ENCODE measurements at places on chromosomes 11 and 22.

GRCh38 chr11:8011981-8012444 lies 24.9 kb downstream of the EIF3F start:
- no peak for DNase-seq

GRCh38 chr11:12195768-12196167 lies 85.4 kb downstream of the MICAL2 start:
- no peak for DNase-seq

GRCh38 chr11:112611771-112612170 lies 349.4 kb upstream of the NCAM1 start:
- no peak for DNase-seq

- DNase-seq: no peak
Measured at GRCh38 chr11:65891219-65892136, 1.0 kb downstream of the CCDC85B start.

DNA sequence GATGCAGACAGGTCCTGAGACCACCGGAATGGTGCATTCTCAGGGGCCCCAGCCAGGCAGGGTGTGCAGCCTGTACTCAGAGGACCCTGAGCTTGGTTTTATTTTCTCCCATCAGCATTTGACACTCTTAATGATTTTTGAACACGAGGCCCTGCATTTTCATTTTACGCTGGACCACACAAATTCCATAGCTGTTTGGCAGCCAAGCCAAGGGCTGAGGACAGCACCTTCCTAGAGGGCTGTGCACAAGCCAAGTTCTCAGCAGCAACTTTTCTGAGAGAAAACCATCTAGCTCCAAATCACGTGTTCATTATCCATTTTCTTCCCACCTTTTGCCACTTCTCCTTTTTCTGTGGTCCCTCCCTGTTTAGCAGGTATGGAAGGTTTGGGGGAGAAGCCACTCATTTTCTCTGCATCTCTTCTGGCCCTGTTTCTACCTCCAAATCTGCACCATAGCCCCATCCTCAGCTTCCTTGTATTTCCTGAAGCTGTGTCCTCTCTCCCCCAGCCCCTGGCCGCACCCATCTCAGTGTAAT lies 60.4 kb downstream of the TRAF6 start:
- DNase-seq: no peak

DNA sequence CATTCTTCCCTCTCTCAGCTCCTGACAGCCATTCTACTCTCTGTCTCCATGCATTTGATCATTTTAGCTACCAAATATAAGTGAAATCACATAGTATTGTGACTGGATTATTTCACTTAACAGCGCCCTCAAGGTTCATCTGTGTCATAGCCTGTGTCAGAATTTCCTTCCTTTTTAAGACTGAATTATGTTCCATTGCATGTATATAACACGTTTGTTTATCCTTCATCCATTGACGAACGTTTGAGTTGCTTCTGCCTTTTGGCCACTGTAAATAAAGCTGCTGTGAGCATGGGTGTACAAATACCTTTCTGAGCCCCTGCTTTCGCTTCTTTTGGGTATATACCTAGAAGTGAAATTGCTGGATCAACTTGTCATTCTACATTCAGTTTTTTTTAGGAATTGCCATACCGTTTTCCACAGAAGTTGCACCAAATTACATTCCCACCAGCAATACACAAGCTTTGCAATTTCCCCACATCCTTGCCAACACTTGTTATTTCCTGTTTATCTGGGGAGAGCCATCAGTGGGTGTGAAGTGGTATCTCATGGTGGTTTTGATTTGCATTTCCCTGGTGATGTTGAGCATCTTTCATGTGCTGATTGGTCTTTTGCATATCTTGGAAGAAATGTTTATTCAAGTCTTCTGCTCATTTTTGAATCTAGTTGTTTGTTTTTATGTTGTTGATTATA lies 17.5 kb downstream of the GLB1L2 start:
- no peak for DNase-seq

DNA sequence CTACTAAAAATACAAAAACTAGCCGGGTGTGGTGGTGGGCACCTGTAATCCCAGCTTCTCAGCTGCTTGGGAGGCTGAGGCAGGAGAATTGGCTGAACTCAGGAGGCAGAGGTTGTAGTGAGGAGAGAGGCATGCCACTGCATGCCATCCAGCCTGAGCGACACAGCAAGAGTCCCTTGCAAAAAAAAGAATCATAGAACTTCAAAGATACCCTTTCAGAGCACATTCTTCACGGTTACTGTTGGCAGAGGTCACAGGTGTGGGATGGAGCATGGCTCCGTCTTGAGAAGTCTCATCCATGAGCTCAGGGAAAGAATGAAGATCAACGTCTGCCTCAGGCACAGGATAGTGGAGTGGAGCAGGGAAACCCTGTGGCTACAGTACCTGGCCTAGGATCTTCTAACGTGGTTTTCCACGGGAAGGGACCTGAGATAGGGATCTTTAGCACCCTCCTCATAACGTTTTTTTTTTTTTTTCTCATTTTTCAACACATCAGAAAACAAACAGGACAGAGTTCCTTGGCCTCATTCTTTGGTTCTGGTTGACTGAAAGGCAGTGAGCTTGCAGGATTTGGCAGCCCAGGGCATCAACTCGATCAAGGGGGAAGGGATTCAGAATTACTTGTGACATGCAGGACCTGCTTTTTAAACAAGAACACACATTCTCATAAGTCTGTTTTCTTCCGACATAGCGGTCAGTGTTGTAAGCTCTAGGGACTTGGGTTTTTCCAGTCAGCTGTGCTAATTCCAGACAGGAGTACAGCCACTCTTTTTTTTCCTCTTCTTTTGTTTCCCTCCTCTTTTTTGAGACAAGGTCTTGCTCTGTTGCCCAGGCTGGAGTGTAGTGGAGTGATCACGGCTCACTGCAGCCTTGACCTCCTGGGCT lies 22.8 kb downstream of the F2 start:
- no peak for DNase-seq

DNA sequence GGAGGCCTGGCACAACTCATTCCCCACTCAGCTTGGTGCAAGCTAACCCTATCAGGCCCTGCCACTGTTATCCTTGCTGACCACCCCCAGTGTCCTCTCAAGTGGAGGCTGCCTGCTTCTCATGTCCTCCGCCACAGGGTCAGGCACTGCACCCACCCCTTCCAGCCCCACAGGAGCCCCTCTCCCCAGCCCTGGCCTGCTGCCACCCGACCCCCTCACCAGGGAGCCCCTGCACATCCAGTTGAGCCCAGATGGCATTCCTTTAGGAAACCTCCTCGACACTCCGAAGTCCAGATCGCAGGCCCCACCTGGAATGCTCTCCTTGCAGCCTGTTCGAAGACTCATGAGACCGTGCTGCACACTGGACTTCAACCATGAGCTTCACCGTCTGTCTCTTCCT lies 28.0 kb upstream of the IL17RA start:
- no peak for DNase-seq

DNA sequence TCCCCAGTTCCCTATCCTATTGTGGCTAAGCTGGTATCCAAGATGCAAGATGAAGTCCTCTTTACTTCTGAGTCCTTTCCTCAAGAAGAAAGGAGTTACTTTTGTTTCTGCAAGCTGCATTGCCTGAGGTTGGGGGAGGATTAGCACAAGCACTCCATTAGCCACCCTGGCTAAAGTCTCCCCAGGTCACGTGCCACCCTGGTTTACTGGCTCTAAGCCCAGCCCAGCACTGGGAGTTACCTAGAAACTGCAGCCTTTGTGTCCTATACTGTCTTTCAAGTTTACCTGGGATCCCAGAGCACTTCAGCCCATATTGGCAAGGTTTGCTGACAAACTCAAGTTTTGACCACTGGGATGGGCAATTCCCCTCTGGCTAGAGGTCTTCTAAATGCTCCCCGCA lies 78.4 kb upstream of the DBX1 start:
- DNase-seq: no peak

DNA sequence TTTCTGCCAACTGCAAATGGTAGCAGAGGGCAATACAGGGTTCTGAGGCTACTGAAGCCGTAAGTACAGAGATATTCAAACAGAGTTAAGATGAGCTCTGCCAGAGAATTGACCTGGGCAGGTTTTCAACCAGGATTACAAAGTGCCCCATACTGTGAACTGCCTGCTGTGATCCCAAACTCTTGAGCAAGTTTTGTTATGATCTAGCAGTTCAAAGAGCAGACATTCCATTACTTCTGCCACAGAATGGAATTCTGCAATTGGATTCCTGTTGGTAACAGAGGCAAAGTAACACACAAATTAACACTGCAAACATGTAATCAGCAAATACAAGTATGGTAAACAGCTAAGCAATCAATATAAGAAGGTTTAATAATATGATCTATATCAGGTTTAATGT lies 31.2 kb downstream of the ALG9 start:
- no peak for DNase-seq

DNA sequence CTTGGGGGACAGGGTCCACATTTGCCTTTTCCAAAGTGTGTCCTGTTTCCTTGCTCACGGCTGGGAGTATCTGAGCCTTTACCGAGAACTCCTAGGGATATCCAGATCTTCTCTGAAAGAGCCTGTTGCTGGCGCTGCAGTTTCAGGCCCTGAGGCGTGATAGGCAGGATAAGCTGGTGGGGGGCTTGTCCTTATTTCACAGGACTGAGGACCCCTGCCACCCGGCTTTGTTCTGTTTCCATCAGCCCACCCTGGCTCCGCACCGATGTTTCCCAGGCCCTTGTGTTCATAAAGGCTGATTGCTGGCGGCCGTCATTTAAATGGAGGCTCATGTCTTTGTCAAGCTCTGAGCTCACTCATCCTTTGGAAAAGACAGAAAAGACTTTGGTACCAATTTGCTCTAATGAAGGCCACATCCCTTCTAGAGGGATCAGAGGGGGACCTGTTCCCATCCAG lies 9.4 kb upstream of the NPTXR start:
- no peak for DNase-seq

DNA sequence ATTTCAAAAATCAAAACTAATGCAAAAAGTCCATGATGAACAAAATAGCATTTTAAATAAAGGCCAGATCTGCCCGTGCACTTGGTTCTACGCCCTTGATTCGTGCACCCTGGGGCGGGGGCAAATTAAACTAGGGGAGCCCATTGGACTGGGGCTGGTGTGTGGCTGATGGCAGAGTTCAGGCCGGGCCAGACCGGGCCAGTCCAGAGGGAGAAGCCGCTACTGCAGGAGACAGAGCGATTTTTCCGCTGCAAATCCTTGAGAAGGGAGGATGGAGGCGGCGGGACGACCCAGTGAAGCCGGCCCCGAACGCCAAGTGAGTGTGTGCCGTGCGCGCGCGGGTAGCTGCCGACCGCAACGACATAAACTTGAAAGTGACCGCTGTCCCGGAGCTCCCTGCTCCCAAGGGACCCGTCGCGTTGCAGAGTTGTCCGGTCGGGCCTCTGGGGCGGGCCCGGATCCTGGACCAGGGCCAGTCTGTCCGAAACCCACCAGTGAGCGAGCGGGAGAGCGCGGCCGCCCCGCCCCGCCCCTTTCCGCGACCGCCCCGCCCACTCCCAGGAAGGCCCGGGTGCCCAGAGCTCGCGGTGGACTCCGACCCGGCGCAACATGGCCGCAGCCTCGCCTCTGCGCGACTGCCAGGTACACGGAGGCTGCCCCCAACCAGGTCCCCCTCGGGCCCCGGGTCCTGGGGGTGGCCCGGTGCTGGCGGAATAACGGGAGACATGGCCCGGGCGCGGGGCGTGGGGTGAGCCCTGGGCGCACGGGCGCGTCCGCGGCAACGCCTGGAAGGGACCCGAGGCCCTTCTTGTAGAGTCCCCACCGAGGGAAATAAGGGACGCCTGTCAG lies at the start of gene TTC38:
Gene TTC38, plus strand, starts transcription at position 578 of the 849 bp plus-strand sequence. Its CDS starts 32 bp downstream, at position 610.
- peak; percentile 26 for DNase-seq

- DNase-seq: no peak
Measured at GRCh38 chr11:123268156-123268555, 73.1 kb upstream of the CLMP start.

- DNase-seq: no peak
Measured at GRCh38 chr22:30665786-30666185, 1.9 kb downstream of the DUSP18 start.

DNA sequence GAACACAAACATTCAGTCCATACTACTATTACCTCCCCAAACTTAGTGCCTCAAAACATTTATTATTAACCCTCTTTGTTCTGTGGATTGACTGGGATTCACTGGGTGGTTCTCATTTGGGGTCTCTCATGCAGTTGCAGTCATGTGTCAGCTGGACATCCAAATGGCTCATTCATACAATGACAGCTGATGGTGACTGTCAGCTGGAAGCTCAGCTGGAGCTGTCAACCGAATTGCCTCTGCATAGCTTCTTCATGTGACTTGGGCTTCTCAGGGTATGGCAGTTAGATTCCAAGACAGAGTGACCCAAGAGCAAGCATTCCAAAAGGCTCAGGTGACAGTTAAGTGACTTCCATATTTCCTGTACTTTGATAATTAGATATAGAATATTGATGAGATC lies 85.2 kb downstream of the CCDC34 start:
- DNase-seq: no peak

GRCh38 chr11:10041748-10042446 lies 252.1 kb downstream of the SBF2 start:
- DNase-seq: no peak

- no peak for DNase-seq
Measured at GRCh38 chr22:49551897-49552614, 275.6 kb downstream of the BRD1 start.

GRCh38 chr11:75931124-75931523 lies 116.1 kb downstream of the UVRAG start:
- DNase-seq: no peak

- DNase-seq: no peak
Measured at GRCh38 chr11:21658654-21659193, 534.2 kb upstream of the ANO5 start.

DNA sequence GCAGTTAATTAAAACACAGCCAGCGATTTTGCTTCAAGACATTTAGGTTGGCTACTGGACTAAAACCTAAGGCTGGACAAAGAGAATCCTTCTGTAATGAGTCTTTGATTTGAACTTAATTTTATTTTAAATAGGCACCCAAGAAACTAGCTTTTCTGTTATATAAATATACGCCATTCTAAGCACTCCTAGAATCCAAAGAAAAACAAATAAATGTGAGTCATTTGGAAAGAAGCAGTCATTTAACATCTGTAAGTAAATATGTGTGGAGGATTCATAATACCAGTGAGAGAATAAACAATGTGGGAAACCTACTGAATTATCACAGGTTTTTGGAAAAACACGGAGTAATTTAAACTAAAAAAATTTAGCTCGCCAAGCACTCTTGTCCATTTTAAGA lies 1.2 kb upstream of the TECTA start:
- no peak for DNase-seq

DNA sequence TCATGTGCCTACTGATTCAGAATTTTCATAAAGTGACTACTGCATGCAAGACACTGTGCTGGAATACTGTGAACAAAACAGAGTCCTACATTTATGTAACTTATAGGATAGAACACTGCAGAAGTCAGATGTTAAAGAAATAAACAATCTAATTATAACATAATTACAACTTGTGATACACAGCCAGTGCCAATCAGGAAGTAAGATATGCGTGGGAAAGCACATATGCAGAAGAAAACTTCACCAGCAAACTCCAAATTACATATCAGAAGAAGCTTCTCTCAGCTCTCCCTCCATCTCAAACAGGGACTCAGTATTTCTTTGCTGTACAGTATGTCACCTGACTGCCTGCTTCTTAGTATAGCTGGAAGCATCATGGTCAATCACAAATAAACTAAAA lies 37.4 kb downstream of the PAK1 start:
- DNase-seq: no peak

GRCh38 chr11:126707498-126707897 lies 293.1 kb downstream of the KIRREL3 start:
- no peak for DNase-seq

- peak; percentile 91 for DNase-seq
Measured at GRCh38 chr11:910589-911030, at the start of gene CHID1. TSS of gene CHID1 (minus strand) at chr11:910810. CDS start at chr11:904816, 5,994 bp downstream.

- no peak for DNase-seq
Measured at GRCh38 chr11:69934861-69935494, 115.8 kb upstream of the FGF3 start.

- no peak for DNase-seq
Measured at GRCh38 chr11:45616802-45617549, 48.4 kb downstream of the CHST1 start.

GRCh38 chr11:89161949-89162348 lies 15.7 kb upstream of the TYR start:
- DNase-seq: no peak

Measured in activated T-cell treated with anti-CD3 and anti-CD28 coated beads for 48 hours (primary cell).